ENCODE measurements at places on chromosomes 16 and 17.

- no peak for DNase-seq
- H3K27me3 ChIP-seq, result no peaks in the 10 kb centered on the region
- H3K4me3 ChIP-seq, result no peak overlapping the region
- H3K27ac ChIP-seq, result peak overlapping the region; percentile 69
Measured at GRCh38 chr16:72985995-72986394, 61.9 kb downstream of the ZFHX3 start.

GRCh38 chr16:85151603-85152413 lies 39.5 kb upstream of the CIBAR2 start:
- peak overlapping the region; percentile 73 for H3K27ac ChIP-seq
- no peaks in the 10 kb centered on the region for H3K36me3 ChIP-seq
- H3K27me3 ChIP-seq, result no peaks in the 10 kb centered on the region
- no peak overlapping the region for H3K4me3 ChIP-seq
- H3K4me1 ChIP-seq, result peaks cover 32% of the 10 kb centered on the region

- no peak overlapping the region for H3K4me3 ChIP-seq
- no peaks in the 10 kb centered on the region for H3K36me3 ChIP-seq
- H3K27ac ChIP-seq, result no peak overlapping the region
- H3K4me1 ChIP-seq, result no peaks in the 10 kb centered on the region
Measured at GRCh38 chr17:6249732-6250131, 179.6 kb downstream of the WSCD1 start.

DNA sequence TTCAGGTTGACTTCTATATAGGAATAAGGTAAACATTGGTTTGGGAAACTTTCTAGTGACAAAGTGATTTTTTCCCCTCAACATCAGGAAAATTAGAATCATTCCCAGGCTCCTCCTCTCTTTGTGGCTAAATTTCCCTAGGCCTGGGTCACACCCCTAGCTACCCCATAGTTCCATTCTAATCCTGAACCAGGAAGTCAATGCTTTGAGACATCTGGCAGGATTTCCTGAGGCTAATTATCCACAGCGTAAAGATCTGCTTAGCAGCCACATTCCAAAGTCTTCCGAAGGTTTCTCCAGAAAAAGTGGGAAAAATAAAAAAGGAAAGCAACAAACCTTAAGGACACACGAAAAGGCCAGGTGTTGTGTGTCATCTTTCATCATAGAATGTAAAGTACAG lies 60.3 kb upstream of the CORO6 start:
- H3K27me3 ChIP-seq, result no peaks in the 10 kb centered on the region
- peak overlapping the region; percentile 26 for H3K27ac ChIP-seq
- H3K4me3 ChIP-seq, result no peak overlapping the region
- DNase-seq, result no peak
- H3K4me1 ChIP-seq, result no peaks in the 10 kb centered on the region

- H3K27ac ChIP-seq, result no peak overlapping the region
- no peaks in the 10 kb centered on the region for H3K36me3 ChIP-seq
- no peaks in the 10 kb centered on the region for H3K27me3 ChIP-seq
Measured at GRCh38 chr16:633336-634050, 2.6 kb downstream of the METTL26 start.

GRCh38 chr17:73308017-73308823 lies 3.6 kb downstream of the CDC42EP4 start:
- peak; percentile 88 for DNase-seq
- no peaks in the 10 kb centered on the region for H3K36me3 ChIP-seq
- H3K27ac ChIP-seq, result peak overlapping the region; percentile 99

- peak overlapping the region; percentile 19 for H3K27ac ChIP-seq
- H3K27me3 ChIP-seq, result no peaks in the 10 kb centered on the region
- no peaks in the 10 kb centered on the region for H3K4me1 ChIP-seq
- no peak overlapping the region for H3K4me3 ChIP-seq
- no peaks in the 10 kb centered on the region for H3K36me3 ChIP-seq
Measured at GRCh38 chr16:57041182-57042156, 50.9 kb upstream of the CPNE2 start.

GRCh38 chr16:63789603-63790002 lies 1332.3 kb downstream of the CDH11 start:
- DNase-seq, result no peak
- H3K4me1 ChIP-seq, result no peaks in the 10 kb centered on the region
- no peak overlapping the region for H3K27ac ChIP-seq
- H3K36me3 ChIP-seq, result no peaks in the 10 kb centered on the region

- no peaks in the 10 kb centered on the region for H3K36me3 ChIP-seq
- peak overlapping the region; percentile 87 for H3K27ac ChIP-seq
- DNase-seq, result no peak
- peaks cover 3% of the 10 kb centered on the region for H3K4me1 ChIP-seq
- peak overlapping the region; percentile 80 for H3K4me3 ChIP-seq
Measured at GRCh38 chr17:82497483-82498405, 21.8 kb upstream of the FOXK2 start.

- peak; percentile 76 for DNase-seq
- no peaks in the 10 kb centered on the region for H3K36me3 ChIP-seq
- no peaks in the 10 kb centered on the region for H3K4me1 ChIP-seq
- peak overlapping the region; percentile 77 for H3K27ac ChIP-seq
- no peak overlapping the region for H3K4me3 ChIP-seq
Measured at GRCh38 chr17:49730078-49730784, 22.5 kb upstream of the SLC35B1 start.

GRCh38 chr17:43396491-43397060 lies 2.2 kb upstream of the ARL4D start:
- DNase-seq, result no peak
- no peak overlapping the region for H3K4me3 ChIP-seq
- no peaks in the 10 kb centered on the region for H3K4me1 ChIP-seq

DNA sequence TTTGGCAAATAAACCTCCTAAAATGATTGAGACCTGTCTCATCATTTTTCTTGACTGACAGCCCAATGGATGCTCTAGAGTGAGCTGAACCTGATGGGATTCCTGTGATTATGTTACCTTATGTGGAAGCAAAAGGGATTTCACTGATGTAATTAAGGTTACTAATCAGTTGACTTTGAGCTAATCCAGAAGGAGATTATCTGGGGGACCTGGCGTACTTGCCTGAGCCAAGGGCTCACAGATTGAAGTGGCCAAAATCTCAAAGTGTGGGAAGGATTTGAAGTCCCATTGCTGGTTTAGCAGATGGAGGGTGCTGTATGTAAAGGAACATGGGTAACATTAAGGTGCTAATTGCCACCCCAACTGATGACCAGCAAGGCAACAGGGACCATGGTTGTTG lies 214.0 kb downstream of the CPPED1 start:
- H3K4me3 ChIP-seq, result no peak overlapping the region
- H3K36me3 ChIP-seq, result no peaks in the 10 kb centered on the region
- H3K4me1 ChIP-seq, result no peaks in the 10 kb centered on the region
- no peak for DNase-seq
- H3K27me3 ChIP-seq, result no peaks in the 10 kb centered on the region

GRCh38 chr16:29290631-29291247 lies 115.8 kb downstream of the NPIPB11 start:
- peak overlapping the region; percentile 60 for H3K4me3 ChIP-seq
- peak; percentile 96 for DNase-seq
- peak overlapping the region; percentile 89 for H3K27ac ChIP-seq
- H3K4me1 ChIP-seq, result no peaks in the 10 kb centered on the region

- no peaks in the 10 kb centered on the region for H3K36me3 ChIP-seq
- no peaks in the 10 kb centered on the region for H3K4me1 ChIP-seq
- H3K27ac ChIP-seq, result no peak overlapping the region
- no peak overlapping the region for H3K4me3 ChIP-seq
- no peaks in the 10 kb centered on the region for H3K27me3 ChIP-seq
Measured at GRCh38 chr17:45951941-45952340, 47.1 kb upstream of the STH start.

DNA sequence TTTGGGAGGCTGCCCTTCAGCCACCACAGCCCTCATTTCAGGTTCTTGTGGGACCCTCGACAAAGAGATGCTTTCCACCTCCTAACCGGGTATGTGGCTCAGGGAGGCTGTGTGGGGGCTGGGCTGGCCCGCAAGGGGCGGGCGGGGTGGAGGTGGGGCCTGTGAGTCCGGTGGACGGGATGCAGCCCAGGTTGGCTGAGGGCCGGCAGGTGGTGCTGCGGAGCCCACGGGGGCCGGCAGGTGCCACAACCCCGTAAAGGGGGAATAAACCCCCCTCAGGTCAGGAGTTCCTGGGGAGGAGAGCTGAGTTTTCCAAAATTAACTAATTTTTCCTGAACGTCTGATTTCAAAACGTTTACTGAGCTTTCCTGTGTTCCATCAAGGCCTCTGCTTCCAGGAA lies 4.9 kb upstream of the CIAO3 start:
- H3K4me1 ChIP-seq, result no peaks in the 10 kb centered on the region
- H3K27ac ChIP-seq, result no peak overlapping the region
- H3K4me3 ChIP-seq, result no peak overlapping the region
- H3K36me3 ChIP-seq, result no peaks in the 10 kb centered on the region
- no peaks in the 10 kb centered on the region for H3K27me3 ChIP-seq

GRCh38 chr16:27198451-27199234 lies 4.7 kb upstream of the KDM8 start:
- H3K27ac ChIP-seq, result no peak overlapping the region
- no peaks in the 10 kb centered on the region for H3K4me1 ChIP-seq
- H3K36me3 ChIP-seq, result no peaks in the 10 kb centered on the region

DNA sequence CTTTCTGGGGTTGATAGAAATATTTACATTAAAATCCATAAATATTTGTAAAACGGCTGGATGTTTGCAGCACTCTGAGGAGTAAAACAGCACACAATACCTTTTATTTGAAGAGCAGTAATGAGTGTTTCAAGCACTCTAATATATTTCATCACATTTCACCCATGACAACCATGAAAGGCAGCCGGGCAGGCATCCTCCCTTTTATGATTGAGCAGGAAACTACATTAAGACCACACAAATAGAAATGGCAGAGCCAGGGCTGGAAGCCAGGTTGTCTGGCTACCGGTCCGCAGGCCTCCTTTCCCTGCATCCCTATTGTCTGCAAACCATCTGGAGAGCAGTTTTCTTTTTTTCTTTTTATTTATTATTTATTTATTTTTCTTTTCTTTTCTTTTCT lies 23.1 kb upstream of the GPRC5C start:
- no peaks in the 10 kb centered on the region for H3K4me1 ChIP-seq
- H3K27me3 ChIP-seq, result no peaks in the 10 kb centered on the region
- no peak overlapping the region for H3K27ac ChIP-seq
- H3K36me3 ChIP-seq, result no peaks in the 10 kb centered on the region

DNA sequence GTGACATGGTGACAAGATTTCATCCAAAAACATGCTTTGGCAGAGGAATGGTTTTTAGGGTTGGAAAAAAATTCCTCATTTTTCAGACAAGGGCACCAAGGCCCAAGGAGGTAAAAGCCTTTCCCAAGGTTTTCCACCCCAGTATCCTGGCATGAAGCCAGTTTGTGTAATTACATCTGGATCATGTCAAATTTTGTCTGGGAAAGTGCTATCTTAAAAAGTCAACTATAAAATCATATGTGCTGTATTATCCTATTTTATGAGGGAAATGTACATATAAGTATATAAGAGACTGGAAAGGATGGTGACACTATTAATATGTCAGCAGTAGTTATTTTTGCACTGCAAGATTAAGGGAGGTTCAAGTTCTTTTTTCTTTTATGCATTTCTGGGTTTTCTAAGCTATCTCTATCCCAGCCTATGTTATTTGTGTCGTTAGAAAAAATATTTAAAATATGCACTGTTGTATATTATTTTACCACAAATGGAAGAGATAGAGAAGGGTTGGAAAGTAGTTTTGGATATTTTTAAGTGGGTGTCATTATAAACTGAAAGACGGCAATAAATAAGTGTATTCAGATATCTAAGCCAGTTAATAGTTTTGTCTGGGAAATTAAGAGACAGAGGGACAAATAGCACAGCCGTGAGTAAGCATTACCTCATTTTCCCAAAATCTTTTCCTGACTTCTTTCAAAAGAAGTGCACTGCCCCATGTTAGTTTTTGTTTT lies 13.5 kb upstream of the FBXO47 start:
- no peak overlapping the region for H3K4me3 ChIP-seq
- no peaks in the 10 kb centered on the region for H3K4me1 ChIP-seq

DNA sequence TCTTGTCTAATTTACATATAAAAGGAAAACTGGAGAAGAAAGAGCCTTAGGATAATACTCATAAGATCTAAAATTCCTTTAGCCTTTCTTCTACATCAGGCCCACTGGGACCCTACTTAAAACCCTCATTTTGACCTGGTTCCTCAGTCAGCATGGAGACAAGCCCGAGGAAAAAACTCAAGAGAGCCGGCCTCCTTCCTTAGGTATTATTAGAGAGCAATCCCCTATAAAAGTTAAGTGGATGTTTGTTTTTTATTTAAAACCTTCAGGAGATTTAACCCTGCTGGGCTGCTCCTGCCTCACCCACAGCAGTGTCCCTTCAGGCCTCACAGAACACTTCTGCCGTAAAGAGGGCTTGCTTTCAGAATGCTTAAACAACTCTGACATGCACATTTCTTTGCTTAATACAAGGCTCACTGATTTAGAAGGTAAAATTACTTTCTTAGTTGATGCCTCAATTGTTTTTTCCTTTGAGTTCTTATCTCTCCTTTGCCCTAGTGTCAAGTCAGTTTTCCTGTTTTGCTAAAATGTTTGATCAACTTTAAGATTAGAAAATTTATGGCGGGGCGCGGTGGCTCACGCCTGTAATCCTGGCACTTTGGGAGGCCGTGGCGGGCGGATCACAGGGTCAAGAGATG lies 145.6 kb upstream of the TBX2 start:
- no peaks in the 10 kb centered on the region for H3K27me3 ChIP-seq
- peak overlapping the region; percentile 7 for H3K27ac ChIP-seq
- no peak overlapping the region for H3K4me3 ChIP-seq
- DNase-seq, result no peak
- H3K36me3 ChIP-seq, result no peaks in the 10 kb centered on the region

- peak overlapping the region; percentile 76 for H3K27ac ChIP-seq
- DNase-seq, result peak; percentile 49
- H3K27me3 ChIP-seq, result no peaks in the 10 kb centered on the region
Measured at GRCh38 chr17:15649861-15650421, 30.4 kb upstream of the FBXW10B start.

- H3K4me1 ChIP-seq, result no peaks in the 10 kb centered on the region
- peak overlapping the region; percentile 89 for H3K27ac ChIP-seq
- no peaks in the 10 kb centered on the region for H3K36me3 ChIP-seq
- DNase-seq, result peak; percentile 91
- no peaks in the 10 kb centered on the region for H3K27me3 ChIP-seq
Measured at GRCh38 chr17:72467841-72468653, 347.2 kb downstream of the SOX9 start.

DNA sequence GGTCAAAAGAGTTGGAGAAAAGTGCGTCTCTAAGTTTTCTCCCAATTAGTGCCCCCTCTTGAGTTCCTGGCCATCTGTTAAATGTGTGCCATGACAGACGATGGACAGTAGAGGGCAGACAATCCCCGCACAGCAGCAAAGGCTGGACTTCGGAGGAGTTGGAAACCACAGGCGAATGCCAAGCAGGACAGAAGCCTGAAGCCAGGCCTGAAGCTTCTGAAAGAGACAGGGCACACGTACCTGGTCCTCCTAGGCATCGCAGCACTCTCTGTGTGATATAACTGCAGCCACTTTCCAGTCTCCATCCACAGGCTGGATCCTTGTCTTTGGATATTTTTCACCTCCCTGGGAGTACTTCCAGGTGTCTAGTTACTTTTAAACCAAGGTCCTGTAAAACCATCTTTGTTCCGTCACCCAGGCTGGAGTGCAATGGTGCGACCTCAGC lies 14.5 kb downstream of the C17orf100 start:
- no peaks in the 10 kb centered on the region for H3K27me3 ChIP-seq
- H3K4me3 ChIP-seq, result no peak overlapping the region
- H3K4me1 ChIP-seq, result no peaks in the 10 kb centered on the region
- H3K27ac ChIP-seq, result no peak overlapping the region
